Tongue (tissue), 3 donors: ENCODE measurements at places on chromosomes 5 and 9. TPM values are rescaled to one million over a fixed set of nuclear protein-coding genes. Genes with fewer than 3 reads are reported as not detected.

- no peak for DNase-seq
Measured at GRCh38 chr5:133391354-133392136, 220.8 kb downstream of the FSTL4 start.

GRCh38 chr5:101278011-101278687, 375.1 kb upstream of the ST8SIA4 start:
- DNase-seq, result no peak

GRCh38 chr5:172858511-172858989, 24.5 kb downstream of the ERGIC1 start:
- DNase-seq, result no peak

DNA sequence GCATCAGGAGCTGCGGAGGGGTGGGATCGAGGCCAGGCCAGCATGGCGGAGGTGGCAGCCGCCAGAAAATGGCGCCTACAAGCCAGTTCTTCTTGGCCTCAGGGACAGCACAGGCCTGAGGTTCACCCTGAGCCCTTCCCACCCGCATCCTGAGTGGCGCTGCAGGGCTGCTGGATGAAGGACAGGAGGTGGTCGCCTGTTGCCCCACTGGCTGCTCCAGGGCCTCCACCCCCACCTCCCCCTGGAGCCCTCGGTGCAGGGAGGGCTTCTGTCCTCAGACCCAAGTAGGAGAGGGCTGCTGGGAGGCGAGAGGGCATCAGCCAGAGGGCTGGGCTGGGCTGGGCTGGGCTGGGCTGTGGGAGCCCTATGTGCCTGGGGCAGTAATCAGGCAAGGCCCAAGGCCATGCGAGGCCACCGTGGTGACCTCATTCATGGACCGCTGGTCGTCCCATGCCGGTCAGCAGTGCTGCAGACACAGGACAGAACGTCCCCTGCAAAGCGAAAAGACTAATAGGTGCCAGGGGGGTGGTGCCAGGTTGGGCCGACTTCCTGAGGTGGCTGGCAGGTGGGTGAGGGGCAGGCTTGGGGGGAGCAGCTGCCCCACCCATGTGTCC, 13.8 kb downstream of the GPSM1 start:
- DNase-seq, result no peak

- no peak for DNase-seq
Measured at GRCh38 chr5:4995014-4995413, 145.1 kb upstream of the ADAMTS16 start.

Gene LHX6
- 5.4 TPM for total RNA-seq

Gene ADRB2
- total RNA-seq, result 20.9 TPM

Gene GZMA
- 0.51 TPM for total RNA-seq
